AG10803 (cell line): ENCODE measurements at places on chromosomes 5 and 9.
A peak's percentile ranks its signal among the peaks of the same experiment; 100 is the strongest.

DNA sequence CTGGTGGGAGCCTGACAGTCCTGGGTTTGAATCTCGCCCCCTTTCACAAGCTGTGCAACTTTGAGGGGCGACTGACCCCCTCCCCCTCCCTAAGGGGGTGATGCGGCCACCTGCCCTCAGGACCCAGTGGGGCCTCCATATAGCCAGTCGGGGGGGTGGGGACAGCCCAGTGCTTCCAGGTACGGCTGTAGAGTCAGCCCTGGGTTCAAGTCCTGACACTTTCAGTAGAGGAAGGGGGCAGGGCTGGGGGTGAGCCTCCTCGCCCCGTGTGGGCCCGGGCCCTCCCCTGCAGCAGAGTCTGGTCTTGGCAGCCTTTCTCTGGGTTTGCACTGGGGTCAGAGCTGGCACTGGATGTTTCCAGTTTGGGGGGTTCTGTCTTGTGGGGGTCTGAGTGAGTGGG is 216.3 kb downstream of the C9orf50 start:
- DNase-seq, result no peak

DNA sequence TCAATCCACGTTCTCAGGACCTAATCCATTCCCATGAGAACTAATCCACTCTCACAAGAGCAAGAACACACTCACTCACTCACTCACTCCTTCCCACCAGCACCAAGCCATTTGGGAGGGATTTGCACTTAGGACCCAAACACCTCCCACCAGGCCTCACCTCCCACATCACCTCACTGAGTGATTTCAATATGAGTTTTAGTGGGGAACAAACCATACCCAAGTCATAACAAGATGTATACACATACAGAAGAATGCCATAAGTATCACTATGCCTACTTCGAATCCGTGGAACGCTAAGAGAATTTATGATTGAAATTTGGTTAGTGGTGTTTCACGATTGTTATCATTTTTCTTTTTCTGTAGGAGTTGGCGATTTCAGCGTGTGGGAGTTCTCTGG is 29.3 kb upstream of the CTSL start:
- no peak for DNase-seq

- peak; percentile 43 for DNase-seq
Observed at GRCh38 chr9:130833031-130833990, 1.7 kb upstream of the ABL1 start.

DNA sequence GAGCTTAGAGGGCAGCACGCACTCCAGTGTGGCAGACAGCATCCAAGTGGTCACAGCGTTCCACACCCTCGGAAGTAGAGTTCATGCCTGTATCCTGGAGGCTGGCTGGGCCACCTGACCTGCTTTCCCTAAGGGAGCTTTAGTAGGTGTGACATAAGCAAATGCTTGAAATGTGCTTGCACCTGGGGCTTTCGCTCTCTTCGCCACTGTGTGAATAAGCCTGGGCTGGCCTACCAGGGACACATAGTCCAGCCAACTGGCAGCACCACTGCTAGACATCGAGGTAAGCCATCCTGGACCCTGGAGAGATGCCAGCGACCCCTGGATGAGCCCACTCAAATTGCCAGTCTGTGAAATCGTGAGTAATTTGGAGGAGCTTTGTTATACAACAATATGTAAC is 24.9 kb upstream of the IRX4 start:
- no peak for DNase-seq

DNA sequence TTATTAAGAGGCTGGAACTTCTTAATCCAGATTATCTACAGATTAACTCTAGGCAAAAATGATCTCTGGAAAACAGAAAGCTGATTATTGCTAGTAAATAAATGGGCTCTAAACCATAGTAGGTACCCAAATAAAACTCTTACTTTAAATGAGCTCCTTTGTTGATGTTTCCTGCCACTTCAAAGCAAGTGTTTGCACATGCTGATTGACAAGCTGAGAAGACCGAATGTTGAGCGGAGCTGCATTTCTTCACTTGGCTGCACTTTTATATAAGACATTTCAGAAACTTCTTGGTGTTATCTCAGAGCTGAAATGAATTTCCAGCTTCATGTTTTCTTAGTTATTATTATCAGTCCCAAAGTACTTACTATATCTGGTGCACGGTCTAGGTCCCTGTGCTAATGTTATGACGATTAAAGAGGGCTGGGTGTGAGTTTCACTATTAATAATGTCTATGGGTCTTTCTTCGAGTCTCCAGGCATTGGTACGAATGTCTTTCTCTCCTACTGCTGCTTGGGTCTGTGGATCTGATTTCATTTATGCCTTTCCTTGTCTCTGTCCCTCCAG is 58.6 kb upstream of the CTXN3 start:
- no peak for DNase-seq

- DNase-seq, result no peak
Observed at GRCh38 chr5:10583663-10584572, 20.0 kb downstream of the ANKRD33B start.

DNA sequence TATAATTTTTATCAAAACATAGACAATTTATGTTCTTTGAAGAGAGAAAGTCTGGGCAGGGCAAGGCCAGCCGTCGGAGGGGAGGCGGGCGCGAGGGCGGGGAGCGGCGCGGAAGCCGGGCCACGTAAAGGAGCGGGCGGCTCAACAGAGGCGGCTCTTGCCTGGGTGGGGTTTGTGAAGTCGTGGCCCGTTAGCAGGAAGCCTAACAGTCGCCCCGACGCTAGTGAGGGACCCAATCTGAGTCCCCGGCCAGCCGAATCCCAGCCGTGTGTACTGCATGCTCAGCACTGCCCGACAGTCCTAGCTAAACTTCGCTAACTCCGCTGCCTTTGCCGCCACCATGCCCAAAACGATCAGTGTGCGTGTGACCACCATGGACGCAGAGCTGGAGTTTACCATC is 1129.2 kb downstream of the CDH9 start:
- DNase-seq, result no peak

DNA sequence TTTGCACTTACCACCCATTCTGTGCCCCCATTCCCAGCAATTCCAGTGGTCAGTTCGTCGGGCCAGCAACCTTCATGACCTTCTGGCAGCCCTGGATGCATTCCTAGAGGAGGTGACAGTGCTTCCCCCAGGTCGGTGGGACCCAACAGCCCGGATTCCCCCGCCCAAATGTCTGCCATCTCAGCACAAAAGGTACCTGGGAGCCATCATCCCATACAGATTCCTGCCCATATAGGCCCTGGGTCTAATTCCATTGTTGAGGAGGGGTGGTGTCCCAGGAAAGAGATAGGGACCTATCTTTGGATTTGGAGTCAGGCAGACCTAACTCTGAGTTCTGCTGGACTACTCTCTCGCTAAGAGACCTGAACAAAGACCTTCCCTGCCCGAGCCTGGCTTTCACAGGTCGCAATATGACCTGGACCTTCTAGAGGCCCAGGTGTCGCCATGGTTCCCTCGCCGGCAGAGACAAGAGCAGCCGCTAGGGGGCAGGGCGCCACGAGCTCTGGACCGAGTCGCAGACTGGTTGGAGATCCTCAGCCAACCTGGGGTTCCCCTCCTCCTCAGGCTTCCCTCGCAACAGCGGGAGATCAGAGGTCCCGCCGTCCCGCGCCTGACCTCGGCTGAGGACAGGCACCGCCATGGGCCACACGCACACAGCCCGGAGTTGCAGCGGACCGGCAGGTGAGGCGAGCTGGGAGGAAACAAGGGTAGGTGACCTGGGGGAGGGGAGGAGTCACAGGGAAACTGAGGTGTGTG is 3.1 kb downstream of the SLC4A9 start:
- DNase-seq, result peak; percentile 43

GRCh38 chr9:72524820-72525540 is 3.6 kb downstream of the TMC1 start:
- DNase-seq, result peak; percentile 95

DNA sequence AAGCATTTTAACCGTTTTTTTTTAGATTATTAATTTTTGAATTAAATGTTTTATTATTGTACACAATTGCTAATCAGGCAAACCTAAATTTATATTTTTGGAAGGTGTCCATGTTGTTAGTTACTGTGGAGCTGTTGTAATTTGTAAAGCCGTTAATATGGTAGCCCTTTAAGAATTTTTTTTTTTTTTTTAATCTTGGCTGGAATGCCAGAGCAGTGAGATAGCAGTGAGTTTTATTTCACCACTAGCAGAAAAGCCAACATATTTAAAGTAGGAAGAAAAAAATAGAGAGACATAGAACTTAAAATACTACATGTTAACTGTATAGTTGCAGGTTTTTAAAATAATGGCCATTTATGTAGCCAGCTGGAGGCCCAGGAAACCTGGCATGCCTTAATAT is 35.3 kb upstream of the RNF20 start:
- DNase-seq, result no peak

GRCh38 chr5:1322036-1322900 is 22.6 kb downstream of the CLPTM1L start:
- no peak for DNase-seq

DNA sequence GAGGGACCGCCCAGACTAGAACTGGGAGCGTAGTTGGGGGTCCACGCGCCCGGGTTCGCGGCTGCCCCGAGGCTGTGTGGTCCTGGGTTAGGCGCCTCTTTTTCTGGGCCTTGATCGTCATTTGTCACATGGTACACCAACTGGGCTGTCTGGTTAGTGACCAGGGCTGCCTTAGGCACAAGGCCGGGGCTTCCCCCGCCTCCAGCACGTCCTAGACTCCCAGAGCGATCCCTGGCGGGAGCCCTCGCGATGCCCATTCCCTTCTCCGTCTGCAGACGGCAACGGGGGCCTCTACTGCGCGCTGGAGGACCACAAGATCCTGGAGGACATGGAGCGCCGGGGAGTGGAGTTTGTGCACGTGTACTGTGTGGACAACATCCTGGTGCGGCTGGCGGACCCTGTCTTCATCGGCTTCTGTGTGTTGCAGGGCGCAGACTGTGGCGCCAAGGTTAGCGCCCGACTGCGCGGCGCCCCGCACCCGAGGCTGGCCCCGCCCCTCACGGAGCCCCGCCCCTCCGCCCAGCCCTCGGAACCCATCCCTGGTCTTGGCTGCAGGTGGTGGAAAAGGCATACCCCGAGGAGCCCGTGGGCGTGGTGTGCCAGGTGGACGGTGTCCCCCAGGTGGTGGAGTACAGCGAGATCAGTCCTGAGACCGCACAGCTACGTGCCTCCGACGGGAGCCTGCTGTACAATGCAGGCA is 1.5 kb downstream of the UAP1L1 start:
- no peak for DNase-seq

DNA sequence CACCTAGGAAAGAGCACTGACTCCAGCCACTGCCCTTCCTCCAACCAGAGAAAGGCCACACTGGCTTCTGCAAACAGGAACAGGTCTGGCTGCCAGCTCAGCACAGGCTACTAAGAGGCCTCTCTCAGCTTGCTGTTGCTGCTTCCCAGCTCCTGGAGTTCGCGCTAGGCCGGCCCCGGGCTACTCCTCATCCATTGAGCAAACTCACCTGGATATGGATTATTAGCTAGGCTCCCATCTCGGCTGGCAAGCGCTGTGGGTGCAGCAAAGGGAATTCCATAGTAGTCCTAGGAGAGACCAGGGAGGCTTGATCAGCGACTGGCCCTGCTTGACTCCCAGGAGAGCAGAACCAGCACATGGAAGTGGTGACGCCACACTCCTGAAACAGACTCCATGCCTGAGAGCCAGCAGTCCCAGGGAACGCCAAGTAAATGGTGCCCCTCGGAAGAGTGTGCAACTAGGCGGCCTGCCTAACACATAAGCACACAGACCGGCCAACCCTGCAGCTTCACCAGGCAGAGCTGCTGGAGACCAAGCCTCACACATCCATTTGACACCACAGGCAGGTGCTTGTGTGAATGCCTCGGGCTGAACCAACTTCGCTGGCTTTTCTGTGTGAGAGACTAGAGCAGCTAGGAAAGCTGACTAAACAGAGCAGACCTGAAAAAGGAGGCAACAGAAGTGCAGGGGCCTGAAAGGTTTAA is 107.2 kb downstream of the UBE2R2 start:
- no peak for DNase-seq

- no peak for DNase-seq
Observed at GRCh38 chr5:172898218-172898842, 60.9 kb upstream of the RPL26L1 start.

- peak; percentile 10 for DNase-seq
Observed at GRCh38 chr9:98708933-98709911, at the start of gene GABBR2. Gene GABBR2 (minus strand): TSS chr9:98708935. CDS start chr9:98708737, 198 bp downstream.

DNA sequence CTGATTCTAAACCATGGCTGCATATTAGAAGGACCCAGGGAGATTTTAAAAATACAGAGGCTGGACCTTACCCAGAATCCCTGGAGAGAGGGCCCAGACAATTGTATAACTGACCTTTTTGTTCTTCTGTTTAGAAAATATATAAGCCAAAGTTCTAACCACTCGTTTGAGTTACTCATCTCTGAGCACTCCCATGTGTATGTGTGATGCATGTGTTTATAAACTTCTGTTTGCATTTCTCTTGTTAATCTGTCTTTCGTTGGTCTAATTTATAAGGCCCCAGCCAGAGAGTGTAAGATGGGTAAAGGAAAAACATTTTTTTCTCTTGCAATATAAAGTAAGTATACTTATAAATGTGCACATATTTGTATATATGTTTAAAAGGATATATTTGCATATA is 443.9 kb downstream of the ZNF608 start:
- DNase-seq, result no peak

- DNase-seq, result no peak
Observed at GRCh38 chr9:136014147-136014923, 53.2 kb upstream of the UBAC1 start.

DNA sequence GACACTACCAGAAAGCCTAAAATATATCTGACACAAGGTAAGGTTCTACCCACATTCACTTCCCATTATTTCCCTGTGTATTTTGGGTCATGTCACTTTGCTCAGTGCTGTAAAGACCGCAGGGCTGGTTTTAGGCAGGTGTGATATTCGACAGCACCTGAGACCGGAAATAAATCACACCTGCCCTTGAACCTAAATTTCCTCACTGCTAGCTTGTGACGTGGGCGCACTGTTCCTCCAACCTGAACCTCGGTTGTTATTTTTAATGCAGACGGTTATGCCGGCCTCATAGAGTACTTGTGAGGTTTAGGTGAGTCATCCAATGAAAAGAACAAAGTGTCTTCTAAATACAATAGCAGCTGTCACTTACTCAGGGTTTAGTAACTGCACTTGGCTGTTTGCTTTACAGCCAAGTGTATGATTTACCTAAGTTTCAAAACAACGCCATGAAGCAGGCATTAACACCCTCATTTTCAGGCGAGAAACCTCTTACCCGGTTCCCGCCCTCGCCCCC is 20.7 kb upstream of the ZNF782 start:
- no peak for DNase-seq

GRCh38 chr9:15306068-15306756 is 804 bp downstream of the TTC39B start:
- peak; percentile 50 for DNase-seq

DNA sequence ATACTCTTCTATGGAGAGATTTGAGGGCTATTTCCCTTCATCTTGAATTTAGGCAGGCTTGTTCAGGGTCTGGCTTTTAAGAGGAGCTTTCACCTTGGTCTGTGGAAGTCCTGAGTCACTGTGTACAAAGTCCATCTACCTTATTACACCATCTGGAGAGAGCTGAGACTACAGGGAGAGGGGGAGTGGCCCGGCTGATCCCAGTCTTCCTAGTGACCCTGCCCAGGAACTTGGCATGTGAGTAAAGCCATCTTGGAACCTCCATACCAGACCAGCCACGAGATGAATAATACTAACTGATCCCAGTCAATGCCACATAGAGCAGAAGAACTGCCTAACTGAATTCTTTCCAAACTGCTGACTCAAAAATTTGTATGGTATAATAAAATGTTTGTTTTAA is 8.4 kb upstream of the IL6ST start:
- DNase-seq, result peak; percentile 81

GRCh38 chr5:151093476-151093889 is 12.6 kb upstream of the TNIP1 start:
- peak; percentile 98 for DNase-seq
